ENCODE measurements at places on chromosomes 6 and 20.

GRCh38 chr20:34895465-34895864 lies 19.1 kb downstream of the ACSS2 start:
- DNase-seq, result no peak

DNA sequence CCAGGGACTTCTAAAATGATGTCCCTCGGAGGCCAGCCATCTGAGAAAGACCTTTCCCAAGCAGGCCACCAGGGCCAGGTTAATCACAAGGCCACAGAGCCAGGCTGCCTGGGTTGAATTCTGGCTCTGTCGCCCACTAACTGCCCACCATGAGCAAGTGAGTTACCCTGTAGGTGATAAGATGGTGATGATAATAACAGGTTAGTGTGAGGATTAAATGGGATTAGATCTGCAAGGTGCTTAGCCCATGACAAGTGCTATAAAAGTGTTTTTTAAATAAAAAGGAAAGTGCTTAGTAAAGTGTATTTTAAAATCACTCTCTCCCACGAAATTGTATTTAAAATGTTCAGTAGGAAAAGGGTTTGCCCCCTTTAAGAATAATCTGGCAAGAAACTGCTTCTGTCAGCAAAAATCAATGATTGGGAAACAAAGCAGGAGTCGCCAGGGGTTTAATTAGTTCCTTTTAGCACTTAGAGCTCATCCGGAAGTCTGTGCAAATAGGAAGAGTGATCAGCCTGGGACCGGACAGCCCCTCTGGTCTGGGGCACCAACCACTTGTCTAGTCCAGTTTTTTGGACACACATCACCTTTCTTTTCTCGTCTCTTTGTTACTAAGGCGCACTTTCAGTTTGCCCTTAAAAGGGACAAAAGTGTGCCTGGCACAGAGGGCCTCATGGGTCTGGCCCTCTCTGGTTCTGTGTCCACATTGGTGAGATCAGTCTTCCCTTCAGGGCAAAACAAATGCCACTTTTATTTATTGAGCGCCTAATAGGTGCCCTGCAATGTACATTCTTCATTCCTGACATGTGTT lies 150.4 kb downstream of the GRM4 start:
- DNase-seq, result no peak

DNA sequence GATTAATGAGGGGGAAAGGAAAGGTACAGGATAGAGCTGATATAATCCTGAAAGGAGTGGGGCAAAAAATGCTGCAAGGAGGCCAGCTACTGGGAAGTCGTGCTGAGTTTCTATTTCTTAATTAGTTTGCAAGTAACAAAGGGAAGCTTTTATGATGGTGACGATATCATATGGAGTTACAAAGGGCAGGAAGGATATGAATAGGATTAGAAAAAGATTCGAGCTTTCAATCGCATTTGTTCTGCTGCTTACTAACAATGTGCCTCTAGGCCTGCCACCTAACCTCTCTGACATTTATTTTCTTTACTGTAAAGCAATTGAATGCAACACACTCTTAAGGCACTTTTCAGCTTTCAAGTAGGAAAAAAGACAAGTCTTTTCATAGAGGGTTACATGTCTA lies 219.2 kb downstream of the CLVS2 start:
- no peak for DNase-seq

DNA sequence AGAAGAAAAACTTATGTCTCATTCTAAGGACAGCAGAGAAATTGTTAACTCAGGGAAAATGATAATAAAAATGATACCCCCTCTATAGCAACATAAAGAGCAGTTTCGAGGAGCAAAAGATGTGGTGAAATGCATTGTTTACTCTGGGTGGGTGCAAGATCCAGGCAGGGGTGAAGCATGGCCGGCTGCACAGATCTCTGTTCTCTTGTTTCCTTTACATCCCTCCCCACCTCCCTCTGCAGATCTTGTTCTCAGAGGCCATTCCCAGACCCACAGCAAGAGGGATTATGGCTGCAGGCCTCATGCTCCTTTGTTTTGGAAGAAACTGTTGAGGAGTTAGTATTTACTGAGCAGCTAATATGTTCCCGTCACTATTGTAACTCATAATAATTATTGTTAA lies 1.8 kb downstream of the BTN3A1 start:
- no peak for DNase-seq

GRCh38 chr20:16057651-16058050 lies 515.6 kb downstream of the KIF16B start:
- DNase-seq, result no peak

DNA sequence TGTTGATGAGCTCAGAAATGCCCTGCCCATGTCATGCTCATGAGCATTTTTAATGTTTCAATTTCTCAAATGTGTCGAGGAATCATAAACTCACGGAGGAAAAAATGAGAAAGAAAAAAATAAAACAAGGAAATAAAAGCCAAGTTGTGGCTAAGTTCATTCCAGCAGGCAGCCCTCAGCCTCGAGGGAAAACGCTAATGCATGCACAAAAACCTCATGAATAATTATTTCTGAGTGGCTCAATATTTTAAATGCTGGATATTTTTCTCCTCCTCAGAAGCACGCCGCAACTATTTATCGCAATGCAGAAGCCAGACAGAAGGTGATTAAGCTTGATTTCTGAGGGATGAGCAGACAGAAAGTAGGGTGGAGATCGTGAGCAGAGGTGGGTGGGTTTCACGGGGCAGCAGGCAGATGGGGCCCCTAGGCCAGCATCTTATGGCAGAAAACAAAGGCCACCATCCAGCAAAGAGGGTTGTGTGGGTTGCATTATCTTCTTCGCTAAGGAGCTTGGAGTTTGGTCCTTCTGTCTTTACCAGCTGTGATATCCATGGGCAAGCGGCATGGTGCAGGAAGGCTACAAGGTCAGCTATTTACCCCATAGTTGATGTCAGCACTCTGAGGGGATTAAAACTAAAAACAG lies 151.5 kb upstream of the LRFN2 start:
- DNase-seq, result no peak

DNA sequence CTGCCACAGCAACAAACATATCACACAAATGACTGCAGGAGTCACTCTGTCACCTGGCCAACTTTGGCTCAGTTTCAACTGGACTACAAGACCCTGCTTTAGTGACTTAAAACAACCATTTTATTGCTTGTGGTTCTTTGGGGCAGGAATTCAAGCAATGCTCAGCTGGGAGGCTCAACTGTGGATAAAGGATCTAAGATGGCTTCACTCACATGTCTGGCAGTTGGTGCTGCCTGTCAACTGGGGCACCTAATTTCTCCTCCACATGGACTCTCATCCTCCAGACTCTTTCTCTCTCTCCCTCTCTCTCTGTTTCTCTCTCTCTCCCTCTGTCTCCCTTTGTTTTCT lies 2.8 kb upstream of the EPB41L2 start:
- no peak for DNase-seq

DNA sequence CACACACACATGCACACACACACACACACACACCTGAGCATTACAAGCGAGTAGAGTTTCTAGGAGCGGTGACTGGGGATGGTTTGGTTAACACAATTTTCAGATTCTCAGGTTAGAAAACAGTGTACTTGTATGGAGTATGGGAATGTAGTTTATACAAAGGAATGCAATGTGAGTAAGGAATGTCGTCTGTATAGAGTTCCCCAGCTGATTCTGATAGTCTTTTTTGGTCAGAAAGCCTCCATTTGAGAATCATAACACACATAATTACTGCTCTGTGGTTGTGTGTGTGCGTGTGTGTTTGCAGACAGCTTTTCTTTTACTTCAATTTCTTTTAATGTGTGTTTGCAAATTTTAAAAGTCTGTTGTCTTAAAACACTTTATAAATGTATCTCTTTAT lies 93.2 kb downstream of the MYO6 start:
- no peak for DNase-seq

DNA sequence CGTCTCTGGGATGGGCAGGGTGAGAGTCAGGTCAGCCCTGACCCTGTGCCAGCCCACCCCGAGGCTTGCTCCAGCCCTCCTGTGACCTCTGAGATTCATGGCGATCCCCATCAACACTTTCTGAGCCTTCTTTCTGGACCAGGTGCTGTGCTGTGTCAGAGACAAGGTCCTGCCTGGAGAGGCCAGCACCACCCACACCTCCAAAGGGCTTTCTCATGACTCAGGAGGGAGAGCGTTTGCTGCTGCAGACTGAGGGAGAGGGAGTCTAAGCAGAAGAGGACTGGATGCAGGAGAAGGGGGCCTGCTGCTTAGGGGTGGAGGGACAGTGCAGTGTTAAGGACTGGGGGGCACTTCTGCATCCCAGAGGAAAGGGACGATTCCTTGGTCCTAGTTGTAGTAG lies 193.5 kb downstream of the LRFN2 start:
- no peak for DNase-seq

- DNase-seq, result no peak
These were observed 19.4 kb downstream of the PTPRK start for GRCh38 chr6:128500749-128501600.

DNA sequence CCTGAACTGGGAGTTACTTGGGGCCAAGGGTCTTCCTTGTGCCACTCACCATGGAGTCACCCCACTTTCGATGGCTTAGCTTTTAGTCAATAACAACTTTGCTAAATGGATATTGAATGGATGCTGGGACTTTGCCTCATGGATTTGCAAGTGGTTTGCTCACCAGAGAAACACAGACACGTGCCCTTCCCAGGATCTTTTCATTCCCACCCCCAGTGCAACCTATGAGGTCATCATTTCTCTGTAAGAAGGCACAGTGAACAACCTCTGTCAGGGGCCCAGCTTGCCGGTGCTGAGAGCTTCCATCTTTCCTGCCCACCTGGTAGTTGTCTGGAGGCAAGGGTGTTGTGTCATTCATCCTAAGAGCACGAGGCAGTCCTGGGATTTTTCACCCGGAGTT lies 256.8 kb upstream of the PMEPA1 start:
- no peak for DNase-seq

DNA sequence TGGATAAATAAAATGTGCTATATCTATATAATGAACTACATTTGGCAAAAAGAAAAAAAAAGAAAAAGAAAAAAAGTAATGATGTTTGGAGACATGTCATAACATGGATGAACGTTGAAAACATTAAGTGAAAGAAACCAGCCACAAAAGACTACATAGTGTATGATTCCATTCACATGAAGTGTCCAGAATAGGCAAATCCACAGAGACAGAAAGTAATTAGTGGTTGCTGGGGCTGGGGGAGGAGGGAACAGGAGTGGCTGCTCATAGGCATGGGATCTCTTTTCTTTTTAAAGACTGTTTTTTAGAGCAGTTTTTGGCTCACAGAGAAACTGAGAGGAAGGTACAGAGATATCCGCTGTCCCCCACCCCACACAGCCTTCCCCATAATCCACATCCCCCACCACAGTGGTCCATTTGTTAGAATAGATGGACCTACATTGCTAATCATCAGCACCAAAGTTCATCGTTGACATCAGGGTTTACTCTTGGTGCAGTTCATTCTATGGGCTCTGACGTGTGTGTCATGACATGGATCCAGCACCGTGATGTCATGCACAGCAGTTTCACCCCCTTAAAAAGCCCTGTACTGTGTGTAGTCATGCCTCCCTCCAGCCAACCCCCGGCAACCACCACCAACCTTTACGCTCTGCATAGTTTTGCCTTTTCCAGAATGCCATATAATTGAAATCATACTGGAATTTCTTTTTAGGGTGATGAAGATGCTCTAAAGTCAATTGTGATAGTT lies 240.9 kb upstream of the RREB1 start:
- DNase-seq, result no peak

- peak; percentile 32 for DNase-seq
These were observed 11.7 kb upstream of the MAPK13 start for GRCh38 chr6:36118550-36119107.

- no peak for DNase-seq
These were observed 182.2 kb upstream of the STXBP5 start for GRCh38 chr6:147022041-147022440.

DNA sequence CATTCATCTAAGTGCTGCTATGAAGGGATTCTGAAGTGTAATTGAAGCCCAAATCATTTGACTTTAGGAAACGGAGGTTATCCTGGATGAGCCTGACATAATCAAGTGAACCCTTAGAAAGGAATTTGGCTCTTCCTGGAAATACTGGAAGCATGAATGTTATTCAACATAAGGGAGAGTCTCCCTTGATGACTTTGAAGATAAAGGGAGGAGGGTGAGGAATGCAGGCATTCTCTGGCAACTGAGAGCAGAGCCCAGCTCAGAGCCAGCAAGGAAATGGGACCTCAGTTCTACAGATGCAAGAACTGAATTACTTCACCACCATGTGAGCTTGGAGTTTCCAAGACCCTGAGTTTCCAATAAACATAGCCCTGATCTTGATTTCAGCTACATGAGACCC lies 168.2 kb downstream of the DLL1 start:
- no peak for DNase-seq

DNA sequence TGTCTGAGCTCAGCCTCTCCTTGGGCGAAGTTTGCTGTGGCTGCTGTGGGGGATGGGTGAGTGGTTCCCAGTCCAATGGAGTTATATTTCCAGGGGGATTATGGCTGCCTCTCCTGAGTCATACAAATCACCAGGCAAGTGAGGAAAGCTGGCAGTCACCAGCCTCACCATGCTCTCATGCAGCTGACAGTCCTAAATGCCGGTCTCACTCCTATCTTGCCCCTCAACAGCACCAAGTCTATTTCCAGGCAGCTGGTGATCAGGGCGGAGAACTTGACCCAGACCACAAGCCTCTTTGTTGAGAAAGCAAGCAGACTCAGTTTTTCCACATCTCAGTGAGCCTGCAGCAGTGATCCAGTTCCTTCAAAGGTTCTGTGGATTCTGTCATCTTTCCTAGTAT lies 98.9 kb downstream of the TBC1D32 start:
- no peak for DNase-seq

DNA sequence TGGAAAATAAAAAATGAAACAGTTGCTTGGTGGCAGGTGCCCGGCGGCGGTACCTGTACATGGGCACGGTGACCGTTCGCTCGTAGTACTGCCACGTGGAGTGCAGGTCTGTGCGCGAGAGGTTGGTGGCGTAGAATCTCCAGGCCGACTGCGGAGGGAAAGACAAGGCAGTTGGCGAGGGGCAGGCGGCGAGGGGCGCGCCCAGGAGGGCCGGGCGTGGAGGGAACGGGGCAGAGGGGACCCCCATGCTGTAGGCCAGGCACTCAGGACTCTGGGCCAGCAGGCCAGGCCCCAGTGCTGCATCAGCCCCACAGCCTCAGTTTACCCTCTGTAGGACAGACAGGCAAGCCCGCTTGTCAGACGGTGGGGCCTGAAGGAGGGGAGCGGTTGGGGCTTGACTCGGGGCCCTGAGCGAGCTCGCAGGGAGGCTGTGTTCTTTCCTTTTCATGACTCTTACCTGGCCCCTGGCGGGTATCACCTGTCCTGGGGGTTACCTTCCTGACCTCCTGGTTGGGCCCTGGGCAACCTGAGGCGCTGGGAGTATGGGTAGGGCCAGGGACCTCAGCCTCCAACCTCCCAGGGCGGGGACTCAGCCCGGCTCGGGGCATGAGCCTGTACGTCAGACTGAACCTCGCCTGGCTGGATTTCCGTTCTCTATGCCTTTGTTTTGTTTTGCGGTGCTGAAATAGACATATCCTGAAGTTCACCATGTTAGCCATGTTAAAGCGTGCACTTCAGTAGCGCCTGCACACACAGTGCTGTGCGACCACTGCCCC lies 38.5 kb downstream of the KCNQ2 start:
- no peak for DNase-seq

DNA sequence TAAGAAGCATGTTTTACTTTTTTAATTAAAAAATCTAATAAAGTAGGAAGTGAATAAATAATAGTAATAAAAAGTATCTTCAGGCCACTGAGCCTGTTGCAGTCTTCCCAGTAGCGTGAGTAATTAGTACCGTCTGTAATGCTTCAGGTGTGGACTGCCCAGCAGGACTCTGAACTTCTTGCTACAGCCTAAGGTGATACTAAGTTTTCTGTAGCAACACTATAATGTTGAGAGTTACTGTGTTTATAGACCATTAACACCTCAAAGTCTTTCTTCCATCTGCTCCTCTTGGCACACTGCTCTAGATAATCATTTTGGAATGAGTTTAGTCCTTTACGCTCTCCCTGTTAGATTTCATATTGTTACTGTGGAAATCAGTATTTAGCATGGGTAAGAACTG lies 28.4 kb downstream of the VAPB start:
- DNase-seq, result no peak
